HT1080 (cell line): ENCODE measurements at places on chromosomes 1 and 21. TPM values are rescaled to one million over a fixed set of nuclear protein-coding genes. Genes with fewer than 3 reads are reported as not detected.

The DDR2 gene
- 29.0 and 34.4 TPM in 2 replicates for total RNA-seq

The EPHA10 gene
- total RNA-seq, result 0.06 TPM in 1 of 2 replicates, not detected in the other

The ETV3 gene
- total RNA-seq, result 8.7 and 12.0 TPM in 2 replicates

The SH2D1B gene
- 0.10 and 0.40 TPM in 2 replicates for total RNA-seq

The CLIC6 gene
- total RNA-seq, result not detected in 2 replicates

The C1orf226 gene
- total RNA-seq, result 0.84 and 1.3 TPM in 2 replicates

The CFHR3 gene
- total RNA-seq, result 0.20 and 0.76 TPM in 2 replicates

The FALEC gene
- not detected in 2 replicates for total RNA-seq

The FAM72C gene
- 9.1 and 13.9 TPM in 2 replicates for total RNA-seq

The RYR2 gene
- total RNA-seq, result 0.40 and 0.57 TPM in 2 replicates

The GUK1 gene
- 208 and 294 TPM in 2 replicates for total RNA-seq

The ZNF593OS gene
- total RNA-seq, result not detected in 2 replicates

The LEFTY2 gene
- 1.3 TPM in 1 of 2 replicates, not detected in the other for total RNA-seq

The TEDDM1 gene
- total RNA-seq, result not detected in 2 replicates

GRCh38 chr21:39159342-39160063 lies 23.7 kb downstream of the PSMG1 start:
- DNase-seq, result no peak

DNA sequence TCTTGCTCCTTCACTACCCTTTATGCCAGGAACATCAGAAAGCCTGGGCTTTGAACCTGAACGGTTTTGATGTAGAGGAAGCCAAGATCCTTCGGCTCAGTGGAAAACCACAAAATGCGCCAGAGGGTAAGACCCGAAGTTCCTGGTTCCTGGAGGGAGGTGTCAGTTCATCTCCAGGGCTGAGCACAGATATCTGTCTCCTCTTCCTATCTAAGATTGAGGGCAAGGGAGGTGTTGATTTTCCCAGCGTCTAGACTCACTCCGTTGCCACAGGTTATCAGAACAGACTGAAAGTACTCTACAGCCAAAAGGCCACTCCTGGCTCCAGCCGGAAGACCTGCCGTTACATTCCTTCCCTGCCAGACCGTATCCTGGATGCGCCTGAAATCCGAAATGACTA lies 915 bp downstream of the CDC20 start:
- no peak for DNase-seq

GRCh38 chr1:41661428-41662060 lies 177.1 kb upstream of the EDN2 start:
- no peak for DNase-seq

DNA sequence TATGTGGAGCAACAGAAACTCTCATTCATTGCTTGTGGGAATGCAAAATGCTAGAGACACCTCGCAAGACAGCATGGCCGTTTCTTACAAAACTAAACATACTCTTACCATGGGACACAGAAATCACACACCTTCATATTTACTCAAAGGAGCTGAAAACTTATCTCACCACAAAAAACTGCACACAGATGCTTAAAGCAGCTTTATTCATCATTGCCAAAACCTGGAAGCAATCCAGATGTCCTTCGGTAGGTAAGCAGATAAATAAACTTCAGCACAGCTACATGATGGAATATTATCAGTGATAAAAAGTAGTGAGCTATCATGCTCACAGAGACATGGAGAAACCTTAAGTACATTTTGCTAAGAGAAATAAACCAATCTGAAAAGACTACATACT lies 124.3 kb downstream of the RERE start:
- DNase-seq, result no peak

DNA sequence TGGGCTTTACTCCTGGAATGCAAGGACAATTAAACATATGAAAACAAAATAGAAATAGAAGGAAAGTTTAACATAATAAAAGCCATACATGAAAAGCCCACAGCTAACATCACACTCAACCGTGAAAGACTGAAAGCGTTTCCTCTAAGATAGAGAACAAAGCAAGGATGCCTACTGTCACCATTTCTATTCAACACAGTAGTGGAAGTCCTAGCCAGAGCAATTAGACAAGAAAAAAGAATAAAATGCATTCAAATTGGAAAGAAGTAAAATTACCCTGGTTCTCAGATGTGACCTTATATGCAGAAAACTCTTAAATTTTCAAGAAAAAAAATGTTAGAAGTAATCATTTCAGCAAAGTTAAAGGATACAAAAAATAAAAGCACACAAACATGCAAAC lies 34.0 kb downstream of the ZNF644 start:
- DNase-seq, result no peak

- peak; percentile 72 for DNase-seq
These were observed 49.3 kb downstream of the AZIN2 start for GRCh38 chr1:33130297-33130696.

DNA sequence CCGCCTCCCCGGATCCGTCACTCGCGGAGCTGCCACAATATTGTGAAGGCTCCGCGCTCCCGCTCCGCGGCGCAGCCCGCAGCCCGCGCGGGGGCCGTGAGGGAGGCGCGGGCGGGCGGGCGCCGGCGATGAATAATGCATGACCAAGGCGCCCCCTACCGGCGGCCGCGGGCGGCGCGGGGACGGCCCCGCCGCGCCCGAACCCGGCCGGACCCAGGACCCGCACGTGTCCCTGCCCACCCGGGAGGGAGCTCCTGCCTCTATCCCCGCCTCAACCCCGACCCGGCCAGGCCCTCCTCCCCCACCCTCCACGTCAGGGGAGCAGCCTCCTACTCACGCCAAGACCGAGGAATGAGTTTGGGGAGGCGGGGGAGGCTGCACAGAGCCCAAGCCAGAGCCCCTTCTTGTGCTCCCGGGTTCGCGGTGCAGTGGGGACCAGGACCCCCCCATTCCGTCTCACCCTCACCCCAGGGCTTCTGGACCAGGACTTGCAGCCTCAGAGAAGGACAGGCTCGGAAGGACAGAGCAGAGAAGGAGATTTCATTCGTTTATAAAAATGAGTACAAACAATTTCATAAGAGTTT lies 70.8 kb upstream of the CASZ1 start:
- DNase-seq, result peak; percentile 11

DNA sequence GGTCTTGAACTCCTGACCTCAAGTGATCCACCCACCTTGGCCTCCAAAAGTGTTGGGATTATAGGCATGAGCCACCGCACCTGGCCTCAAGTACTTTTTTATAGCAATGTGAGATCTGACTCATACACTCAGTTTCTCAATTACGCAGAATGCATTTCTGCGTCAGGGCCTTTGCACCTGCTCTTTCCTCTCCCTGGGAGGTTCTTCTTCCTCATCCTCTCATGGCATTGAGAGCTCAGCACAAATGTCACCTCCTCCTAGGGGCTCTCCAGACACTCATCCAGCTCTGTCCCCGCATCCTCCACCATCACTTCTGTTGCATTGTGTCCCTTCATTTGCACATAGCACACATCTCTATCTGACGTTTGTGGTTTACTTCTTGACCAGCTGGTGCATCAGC lies 418.8 kb downstream of the PTPRU start:
- DNase-seq, result no peak

GRCh38 chr1:115654125-115654524 lies 12.4 kb downstream of the VANGL1 start:
- no peak for DNase-seq

GRCh38 chr1:31923901-31924535 lies 14.2 kb downstream of the PTP4A2 start:
- no peak for DNase-seq

GRCh38 chr1:41535276-41535675 lies 50.8 kb upstream of the EDN2 start:
- no peak for DNase-seq

DNA sequence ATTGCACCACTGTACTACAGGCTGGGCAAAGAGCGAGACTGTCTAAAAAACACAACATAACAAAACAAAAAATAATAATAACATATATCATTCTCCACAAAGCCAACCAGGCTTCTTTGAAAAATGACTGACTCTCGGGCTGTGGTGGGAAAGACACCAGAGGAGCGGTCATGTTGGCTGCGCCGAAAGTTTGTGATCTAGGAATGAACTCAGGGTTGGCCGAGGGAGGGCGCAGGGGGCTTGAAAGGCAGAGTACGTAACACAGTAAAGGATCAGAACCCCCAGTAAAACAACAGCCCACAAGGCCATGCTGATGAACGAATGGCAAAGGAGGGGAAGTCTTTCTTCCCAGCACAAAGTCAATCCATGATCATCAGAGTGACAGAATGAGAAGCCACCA lies 4.7 kb downstream of the SLC35E2B start:
- no peak for DNase-seq

- peak; percentile 45 for DNase-seq
These were observed 32.7 kb upstream of the ETV3 start for GRCh38 chr1:157170677-157171515.

GRCh38 chr1:52102336-52103013 lies 39.4 kb upstream of the ZFYVE9 start:
- DNase-seq, result no peak

- DNase-seq, result peak; percentile 14
These were observed 43.0 kb downstream of the SNX7 start for GRCh38 chr1:98704474-98704873.

- no peak for DNase-seq
These were observed 104.8 kb upstream of the CASZ1 start for GRCh38 chr1:10901091-10901890.

- DNase-seq, result peak; percentile 30
These were observed 940 bp downstream of the SOX13 start for GRCh38 chr1:204073837-204074273.

GRCh38 chr21:45326891-45327440 lies 39.3 kb upstream of the POFUT2 start:
- DNase-seq, result no peak

DNA sequence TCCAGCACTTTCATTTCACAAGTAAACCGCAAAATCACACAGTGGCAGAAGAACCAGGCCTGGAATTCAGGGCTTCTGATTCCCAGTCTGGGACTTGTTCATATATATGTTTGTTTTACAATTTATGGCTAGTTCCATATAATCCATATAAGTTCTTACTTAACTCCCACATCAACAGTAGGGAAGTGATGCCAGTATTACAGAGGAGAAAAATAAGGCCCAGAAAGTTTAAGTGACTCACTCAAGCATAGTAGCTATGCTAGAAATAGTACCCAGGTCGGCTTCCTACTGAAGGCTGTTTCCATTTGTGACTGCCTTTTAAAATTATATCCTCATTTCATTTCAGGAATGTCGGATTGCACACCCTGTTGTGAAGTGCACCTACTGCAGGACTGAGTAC lies 1.4 kb downstream of the FAM76A start:
- peak; percentile 41 for DNase-seq

DNA sequence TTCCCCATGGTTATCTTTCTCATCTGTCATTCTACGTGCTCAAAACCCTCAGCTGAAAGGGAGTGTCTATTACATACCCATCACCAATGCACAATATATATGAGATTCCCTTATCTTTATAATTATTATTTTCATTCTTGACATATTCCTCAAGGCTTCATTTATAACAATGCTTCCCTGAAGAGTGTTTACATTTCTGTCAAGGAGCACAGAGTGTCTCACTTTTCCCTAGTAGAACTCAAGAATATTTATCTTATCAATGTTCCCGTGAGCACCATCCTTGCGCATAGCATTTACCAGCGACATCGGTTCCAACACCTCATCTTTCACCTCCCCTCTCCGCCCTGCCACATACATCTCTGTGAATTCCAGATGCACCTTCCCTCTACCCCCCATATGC lies 250.6 kb downstream of the PLA2G4A start:
- DNase-seq, result no peak

GRCh38 chr21:14878971-14879370 lies 185.8 kb downstream of the NRIP1 start:
- DNase-seq, result no peak

- no peak for DNase-seq
These were observed 1.9 kb downstream of the AMPD2 start for GRCh38 chr1:109621379-109622136.

GRCh38 chr1:39063191-39063590 lies 37.0 kb downstream of the NDUFS5 start:
- no peak for DNase-seq

DNA sequence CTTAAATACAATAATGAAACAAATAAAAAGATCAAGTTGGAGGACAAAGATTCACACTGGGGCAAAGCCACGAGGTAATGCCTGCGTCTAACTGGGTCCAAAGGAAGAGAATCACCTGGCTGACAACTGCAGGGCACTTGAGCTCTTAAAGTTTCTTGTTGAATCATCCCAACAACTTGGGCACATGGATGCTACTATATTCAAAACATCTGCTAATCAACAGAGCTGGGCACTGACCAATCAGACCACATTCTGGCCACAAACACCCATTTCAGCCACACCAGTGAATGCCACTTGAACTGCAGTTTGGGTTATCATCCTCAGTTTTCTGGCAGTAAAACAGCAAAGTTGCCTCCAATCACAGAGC lies 51.0 kb downstream of the ABCA4 start:
- DNase-seq, result no peak

DNA sequence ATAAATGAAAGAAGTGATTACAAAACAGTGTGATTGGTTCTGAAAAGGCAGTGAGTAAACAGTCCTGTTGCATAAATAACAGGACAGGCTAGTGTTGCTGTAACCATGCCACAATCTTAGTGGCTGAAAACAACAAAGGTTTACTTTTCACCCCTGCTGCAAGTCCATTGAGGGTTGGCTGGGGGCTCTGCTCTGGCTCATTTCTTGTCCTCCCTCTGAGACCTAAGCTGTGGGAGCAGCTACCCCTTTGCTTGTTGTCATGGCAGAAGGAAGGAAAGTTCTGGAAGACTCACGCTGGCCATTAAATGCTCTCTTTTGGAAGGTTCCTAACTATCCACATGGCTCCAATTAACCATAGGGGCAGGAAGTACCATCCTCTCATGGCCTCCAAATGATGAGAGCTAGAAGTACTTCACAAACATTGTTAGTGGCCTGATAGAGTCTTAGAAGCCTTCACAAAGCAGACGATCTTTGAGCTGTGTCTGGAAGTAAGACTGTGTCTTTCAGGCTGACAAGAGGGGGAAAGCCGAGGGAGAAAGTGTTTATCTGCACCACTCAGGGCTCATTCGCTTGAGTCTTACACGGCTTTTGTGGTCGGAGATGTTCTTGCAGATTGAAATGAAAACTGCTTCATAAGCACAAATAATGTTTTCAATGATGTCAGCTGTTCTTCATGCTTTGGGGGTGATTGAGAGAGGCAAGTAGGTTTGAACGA lies 11.9 kb downstream of the RCSD1 start:
- no peak for DNase-seq

DNA sequence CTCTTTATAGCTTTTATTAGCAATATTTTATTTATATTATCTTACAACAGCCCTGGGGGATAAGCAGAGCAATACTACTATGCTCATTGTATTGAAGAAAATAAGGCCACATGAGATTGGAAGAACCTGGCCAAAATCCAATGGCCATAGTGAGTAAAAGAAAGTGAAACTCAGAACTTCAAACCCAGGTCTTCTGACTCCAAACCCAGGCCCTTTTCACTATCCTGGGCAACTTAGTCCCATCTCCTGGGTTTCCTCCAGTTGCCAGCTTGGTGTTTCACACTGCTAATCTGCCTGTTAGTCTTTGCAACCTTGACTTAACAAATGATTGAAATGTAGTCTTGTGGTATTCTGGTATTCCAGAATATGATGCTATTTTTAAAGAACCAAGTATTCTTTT lies 22.4 kb upstream of the EXO1 start:
- no peak for DNase-seq

DNA sequence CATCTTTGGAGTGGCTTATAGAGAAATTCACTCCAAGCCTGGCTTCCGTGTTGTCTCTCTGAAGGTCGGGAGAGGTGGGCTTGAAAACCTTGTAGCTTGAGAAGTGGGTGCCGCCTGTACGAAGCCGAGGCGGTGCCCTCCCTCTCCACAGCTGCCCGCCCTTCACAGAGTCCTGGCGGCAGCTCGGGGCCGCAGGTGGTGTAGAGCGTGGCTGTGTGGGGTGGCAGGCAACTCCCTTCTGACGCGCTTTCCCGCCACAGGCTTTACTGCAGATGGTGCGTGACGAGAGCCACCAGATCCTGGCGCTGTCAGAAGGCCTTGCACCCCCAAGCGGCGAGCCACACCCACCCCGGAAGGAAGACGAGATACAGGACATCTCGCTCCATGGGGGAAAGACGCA lies 33.1 kb upstream of the DIP2A start:
- no peak for DNase-seq
